ENCODE measurements at places on chromosomes 1 and 21.

- DNase-seq: no peak
These were observed 5.9 kb upstream of the MTFR1L start for GRCh38 chr1:25813734-25814471.

- DNase-seq: no peak
These were observed 165.1 kb downstream of the SLC45A1 start for GRCh38 chr1:8482979-8483381.

GRCh38 chr1:247212012-247212411 lies 40.2 kb upstream of the ZNF124 start:
- no peak for DNase-seq

DNA sequence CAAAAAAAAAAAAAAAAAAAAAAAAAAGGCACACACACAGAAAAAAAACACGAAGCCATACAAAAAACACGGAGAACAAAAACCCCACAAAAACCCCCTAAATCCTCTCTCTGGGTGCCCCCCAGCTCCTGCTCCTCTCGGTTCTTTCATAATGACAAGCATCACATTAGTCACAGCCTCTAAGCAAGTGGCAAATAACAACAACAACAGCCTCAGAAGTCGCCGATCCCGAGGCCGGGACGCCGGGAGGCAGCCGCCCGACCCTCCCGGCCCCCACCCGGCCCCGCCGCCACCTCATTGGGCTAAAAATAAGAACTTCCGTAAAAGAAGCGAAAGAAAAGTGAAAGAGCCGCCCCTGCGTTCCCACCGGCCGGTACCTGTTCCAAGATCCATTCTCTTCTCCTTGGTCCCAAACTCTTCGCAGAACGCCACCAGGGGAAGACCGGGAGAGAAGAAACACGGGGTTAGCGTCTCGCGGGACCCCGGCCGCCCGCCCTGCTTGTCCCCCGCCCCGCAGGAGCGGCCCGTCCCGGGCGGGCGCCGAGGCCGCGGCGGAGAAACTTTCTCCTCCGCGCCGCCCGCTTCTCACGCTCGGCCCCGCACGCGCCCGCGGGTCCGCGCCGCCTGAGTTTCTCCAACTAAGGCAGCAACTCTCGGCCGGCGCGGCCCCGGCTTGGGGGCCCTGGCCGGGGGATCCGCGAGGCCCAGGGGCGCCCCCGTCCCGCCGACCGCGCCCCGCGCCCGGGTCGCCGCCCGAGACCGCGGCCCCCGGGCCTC lies 102.8 kb downstream of the CASZ1 start:
- DNase-seq: no peak

DNA sequence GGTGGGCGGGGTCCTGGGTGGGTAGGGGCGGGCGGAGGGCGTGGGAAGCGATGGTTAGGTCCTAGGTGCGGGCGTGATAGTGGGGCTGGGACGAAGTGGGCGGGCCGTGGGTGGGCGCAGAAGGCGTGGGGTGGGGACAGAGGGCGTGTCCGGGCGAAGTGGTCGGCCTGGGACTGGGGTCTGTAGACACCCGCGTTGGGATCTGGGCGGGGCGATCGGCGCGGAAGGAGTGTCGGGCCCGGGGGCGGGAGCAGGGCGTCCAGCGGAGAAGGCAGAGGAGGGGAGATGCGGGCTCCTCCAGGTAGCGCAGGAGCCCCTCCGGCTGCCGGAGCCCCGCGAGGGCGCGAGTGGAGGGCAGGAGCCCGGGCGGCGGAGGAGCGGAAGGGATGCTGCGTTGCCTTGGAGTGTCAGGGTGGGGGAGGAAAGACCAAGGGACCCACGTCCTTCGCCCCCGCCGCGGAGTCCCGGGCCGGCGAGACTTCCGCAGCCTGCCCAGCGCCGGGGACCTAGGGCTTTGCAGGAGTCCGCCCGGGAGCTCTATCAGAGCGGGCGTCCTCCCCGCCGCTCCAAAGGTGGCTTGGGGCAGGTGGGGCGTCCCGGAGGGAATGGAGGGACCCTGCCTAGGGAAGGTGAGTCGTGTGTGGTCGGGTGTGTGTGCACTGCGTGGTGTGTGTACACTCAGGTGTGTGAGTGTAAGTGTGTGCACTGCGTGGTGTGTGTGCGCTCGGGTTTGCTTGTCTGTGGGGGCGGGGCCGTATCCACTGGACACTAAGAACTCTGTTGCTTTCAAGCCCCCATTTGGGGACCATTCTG lies 27.0 kb upstream of the PRSS38 start:
- peak; percentile 54 for DNase-seq

- DNase-seq: no peak
These were observed 13.8 kb downstream of the OLIG2 start for GRCh38 chr21:33039536-33039935.

GRCh38 chr1:184513966-184514365 lies 127.1 kb downstream of the C1orf21 start:
- no peak for DNase-seq

- DNase-seq: no peak
These were observed 32.1 kb upstream of the CHRM3 start for GRCh38 chr1:239354231-239354630.

DNA sequence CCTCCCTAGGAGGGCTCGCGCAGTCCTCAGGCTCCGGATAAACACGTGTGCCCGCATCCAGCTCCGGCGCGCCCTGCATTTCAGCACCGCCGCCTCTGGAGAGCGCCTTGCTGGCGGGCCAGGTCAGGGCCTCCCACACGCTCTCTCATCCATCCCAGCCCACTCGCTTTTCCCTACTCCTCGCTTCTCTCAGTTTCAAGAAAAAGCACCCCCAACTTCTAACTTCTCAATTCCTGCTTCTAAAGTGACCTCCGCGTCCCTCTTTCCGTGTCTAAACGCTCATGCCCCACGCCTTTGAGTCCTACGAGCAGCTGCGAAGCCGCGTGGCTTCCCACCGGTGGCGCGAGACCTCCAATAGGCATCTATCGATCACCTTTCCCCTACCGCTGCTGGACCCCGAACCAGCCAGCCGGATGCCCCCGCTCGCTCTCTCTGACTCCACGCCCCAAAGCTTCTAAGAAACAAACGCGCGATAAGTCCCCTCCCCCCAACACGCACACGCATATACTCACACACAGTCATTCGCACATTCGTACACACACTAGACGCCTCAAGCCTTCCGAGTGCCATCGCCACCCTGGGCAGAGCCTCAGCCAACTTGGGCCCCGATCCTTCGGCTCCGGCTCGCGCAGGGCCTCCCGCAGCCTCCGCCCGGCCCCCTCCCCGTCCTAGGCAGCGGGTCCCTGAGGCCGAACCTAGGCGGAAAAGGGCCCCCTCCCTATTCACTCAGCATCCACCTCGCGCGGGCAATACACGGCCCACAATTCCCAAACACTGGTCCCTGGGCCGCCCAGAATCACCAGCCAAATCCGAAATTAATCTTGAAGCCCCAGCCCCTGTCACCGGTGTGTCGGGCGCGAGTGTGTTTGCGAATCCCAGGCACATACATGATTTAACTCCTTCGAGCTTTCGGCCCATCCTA lies 1.1 kb downstream of the NMNAT2 start:
- peak; percentile 24 for DNase-seq

DNA sequence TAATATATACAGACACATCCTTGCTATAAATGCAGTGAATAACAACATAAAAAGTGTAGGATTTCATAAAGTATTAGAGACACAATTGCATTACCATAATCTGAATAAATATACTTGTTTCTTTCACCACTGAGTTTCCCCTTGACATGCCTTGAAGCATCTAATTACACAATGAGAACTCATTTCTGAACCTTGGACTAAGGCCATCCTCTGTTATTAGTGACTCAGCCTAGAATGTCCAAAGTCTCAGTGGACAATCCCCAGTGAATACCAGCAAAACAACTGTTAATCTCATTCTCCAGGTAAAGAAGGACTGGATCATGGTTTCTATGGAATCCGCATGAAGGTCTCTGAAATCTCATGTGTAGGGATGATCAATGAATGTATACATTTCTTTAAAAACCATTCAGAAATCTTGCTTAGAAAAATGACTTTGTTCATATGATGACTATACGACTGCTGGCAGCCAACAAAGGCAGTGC lies at the start of gene OR2L5:
Gene OR2L5, plus strand, starts transcription at position 432 of the 482 bp plus-strand sequence. CDS start 8,288 bp downstream, outside the sequence.
- no peak for DNase-seq

DNA sequence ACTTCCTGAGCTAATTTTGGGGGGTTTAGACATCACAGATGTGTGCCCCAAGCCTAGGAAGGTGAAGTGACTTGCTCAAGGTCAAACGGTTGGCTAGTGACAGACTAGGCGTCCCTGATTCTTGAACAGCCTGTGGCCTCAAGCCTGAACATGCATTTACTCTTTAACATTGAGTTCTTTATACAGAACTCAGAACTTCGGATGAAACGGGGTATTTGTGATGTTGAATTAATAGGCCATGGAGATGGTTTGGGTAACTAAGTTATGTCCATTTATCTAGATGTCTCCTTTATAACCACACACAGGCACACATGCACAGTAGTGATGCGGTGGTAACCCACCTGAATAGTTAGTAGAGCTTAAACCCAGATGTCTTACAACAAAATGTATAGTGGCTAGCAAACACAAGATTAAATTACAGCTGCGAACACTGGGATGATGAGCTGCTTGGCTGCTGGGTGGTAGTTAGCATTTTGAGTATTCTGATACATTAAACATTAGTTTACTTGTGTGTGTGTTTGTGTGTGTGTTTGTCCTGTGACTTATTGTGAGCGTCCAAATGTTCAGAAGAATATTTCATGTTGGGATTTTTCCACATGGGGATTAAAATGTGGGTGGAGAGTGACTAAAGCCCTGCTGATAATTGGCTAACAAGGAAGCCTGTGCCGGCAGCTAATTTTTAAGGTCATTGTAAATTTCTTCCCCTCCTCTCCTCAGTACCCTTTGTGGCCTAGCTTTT lies 2.3 kb downstream of the ATP1A1 start:
- no peak for DNase-seq

GRCh38 chr21:41761211-41761933 lies 5.5 kb downstream of the RIPK4 start:
- no peak for DNase-seq

GRCh38 chr1:32352831-32353383 lies 9.4 kb downstream of the FAM229A start:
- no peak for DNase-seq

DNA sequence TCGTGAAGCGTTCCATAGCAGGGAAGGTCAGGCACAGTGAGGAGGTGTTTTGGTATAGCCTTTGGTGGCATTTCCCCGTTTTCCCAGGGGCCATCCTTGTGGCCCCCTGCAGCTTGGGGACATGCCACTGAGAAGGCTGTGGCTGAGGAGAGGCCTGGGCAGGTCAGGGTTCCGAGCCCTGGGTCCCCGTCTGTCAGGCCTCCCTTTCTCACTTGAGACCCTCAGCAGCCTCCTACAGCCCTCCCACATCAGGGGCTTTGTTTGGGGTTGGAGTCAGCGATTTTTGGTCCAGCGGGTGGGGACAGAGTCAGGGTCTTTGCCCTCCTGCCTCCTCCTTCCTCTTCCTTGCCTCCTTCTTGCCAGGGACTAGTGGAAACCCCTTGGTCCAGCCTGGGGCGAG lies 22.2 kb downstream of the LDLRAP1 start:
- DNase-seq: no peak

DNA sequence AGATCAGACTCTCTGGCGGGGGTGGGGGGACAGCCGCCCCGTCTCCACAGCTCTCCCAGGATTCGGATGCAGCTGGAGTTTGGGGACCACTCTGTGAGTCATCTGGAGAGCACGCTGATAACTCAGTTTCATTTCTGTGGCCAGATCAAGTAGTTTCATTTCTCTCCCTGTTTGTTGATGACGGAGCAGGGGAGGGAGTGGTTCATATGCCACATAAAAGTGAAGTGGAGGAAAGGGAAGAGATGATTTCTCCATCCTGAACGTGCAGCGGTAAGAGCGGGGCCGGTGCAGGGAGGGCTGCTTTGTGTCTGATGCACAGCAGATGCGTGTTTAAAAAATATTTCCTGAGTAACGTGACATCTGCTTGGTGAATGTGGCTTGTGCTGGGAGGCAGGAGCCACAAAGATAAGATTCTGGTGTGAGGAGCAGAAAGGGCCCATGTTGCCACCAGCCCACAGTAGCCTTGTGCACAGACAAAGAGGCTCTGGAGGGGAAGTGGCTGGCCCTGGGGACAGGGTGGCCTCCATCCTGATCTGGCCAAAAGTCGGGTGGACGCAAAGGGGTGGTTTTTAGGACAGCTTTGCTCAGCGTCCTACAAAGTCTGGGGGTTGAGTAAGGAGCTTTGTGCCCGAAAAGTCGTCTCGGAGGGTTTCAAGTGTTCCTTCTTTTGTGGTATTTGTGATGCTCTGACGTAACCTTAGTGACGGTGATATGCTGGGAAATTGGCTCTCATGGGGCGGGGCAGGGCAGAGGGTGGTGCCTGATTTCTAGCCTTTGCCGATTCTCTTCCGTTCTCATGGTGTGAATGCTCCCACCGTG lies at the start of gene MX2:
Gene MX2, plus strand, starts transcription at position 242 of the 819 bp plus-strand sequence. CDS start 14,880 bp downstream, outside the sequence.
- no peak for DNase-seq

DNA sequence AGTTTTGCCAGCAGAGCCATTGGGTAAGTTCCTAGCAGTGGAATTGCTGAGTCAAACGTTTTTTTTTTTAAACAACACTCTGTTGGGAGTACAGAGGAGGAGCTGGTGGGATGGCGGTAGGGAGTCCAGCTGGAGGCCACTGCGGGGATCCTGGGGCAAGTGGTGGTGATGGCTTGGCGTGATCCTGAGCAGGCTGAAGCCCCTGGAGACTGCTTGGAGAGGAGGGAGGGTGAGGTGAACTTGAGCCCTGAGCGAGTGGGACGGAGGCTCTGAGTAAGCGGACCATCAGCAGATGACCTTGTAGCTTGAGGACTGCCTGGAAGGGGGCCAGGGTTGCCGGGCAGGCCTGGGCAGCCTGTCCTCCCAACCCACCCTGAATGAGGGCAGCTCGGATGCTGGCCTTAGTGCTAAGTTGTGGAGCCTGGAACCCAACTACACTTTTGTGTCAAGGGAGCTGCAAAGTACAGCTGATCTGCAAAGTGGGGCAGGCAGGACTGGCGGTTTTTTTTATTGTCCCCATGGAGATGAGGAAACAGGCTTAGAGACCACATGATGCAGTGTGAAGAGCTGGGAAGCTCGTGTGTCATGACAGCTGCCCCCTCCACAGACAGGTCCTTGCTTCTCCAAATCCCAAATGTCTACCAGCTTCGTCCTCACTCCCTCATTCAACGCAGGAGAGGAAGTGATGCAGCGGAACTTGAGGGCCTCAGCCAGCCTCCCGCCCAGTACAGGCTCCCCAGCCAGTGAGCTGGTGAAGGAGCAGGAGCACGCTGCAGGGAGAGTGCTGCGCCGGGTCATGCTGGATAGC lies 20.2 kb downstream of the MRPL37 start:
- no peak for DNase-seq
